Activated naive CD4-positive, alpha-beta T cell treated with anti-CD3 and anti-CD28 coated beads, Interleukin-2, amount 50 U/mL, for 16 hours (primary cell): ENCODE measurements at places on chromosomes 7 and 10.

DNA sequence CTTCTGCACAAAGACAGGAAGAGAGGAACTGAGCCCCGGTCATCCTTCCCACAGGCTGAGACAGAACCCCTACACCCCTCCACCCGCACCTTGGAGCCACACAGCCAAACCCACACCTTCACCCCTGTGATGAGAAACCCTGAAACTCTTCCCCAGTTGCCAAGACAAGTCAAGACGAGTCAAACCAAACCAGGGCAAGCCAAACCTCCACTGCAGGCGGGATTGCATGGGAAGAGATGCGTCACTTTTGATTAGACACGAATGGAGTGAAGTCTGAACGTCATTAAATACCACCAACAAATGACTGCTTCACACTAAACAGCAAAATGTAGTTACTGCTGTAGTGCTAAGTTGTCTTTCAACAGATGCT is 73.8 kb downstream of the PRPF18 start:
- DNase-seq = no peak

GRCh38 chr10:5461203-5461588 is 38.2 kb downstream of the CALML5 start:
- no peak for DNase-seq

DNA sequence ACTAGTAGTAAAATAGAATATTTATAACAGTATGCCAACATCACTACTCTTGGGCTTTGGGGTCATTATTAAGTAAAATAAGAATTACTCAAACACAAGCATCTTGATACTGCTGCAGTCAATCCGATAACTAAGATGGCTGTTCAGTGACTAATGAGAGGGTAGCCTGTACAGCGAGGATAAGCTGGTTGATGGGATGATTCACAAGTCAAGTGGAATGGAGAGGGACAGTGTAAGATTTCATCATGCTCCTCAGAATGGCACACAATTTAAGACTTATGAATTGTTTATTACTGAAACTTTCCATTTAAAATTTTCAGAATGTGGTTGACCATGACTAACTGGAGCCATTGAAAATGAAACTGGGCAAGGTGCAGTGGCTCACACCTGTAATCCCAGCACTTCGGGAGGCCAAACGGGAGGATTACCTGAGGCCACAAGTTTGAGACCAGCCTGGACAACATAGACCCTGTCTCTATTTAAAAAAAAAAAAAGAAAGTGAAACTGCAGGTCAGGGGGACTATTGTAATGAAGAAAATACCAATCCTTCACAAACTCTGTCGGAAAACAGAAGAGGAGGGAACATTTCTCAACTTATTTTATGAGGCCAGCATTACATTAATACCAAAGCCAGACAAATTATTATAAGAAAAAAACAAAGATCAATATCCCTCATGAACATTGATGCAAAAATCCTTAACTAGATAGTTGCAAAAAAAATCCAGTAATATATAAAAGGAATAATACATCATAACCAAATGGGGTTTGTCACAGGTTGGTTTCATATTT is 11.2 kb downstream of the AVL9 start:
- DNase-seq = peak; percentile 17

- peak; percentile 68 for DNase-seq
Observed at GRCh38 chr10:17025444-17026295, 103.9 kb downstream of the CUBN start.

GRCh38 chr7:105297985-105298384 is 90.7 kb downstream of the SRPK2 start:
- DNase-seq = no peak

DNA sequence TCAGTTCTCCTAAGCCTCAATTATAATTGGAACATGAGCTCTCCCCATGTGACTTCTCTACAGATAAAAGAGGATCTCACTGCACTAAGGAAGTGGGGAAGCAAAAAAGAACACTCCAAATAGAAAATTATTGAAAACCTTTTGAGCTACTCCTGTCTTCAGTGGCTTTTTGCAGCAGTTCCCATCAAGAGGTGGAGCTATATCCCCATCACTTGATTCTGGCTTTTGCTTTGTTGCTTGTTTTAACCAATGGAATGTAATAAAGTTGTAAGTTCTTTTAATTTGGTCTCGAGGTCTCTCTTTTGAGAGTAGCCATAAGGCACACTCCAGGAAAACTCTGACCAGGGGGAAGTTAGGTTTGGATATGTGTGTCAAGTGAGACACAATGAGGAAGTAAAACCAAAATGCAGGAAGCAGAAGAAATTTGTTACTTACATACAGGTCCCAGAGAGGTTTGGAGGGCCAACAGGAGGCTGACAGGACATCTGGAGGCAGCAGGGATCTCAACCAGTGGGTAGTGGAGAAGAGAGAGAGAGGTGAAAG is 569.4 kb downstream of the HTR7 start:
- DNase-seq = no peak

- no peak for DNase-seq
Observed at GRCh38 chr7:106287786-106288185, 3.0 kb upstream of the NAMPT start.

- DNase-seq = no peak
Observed at GRCh38 chr7:130297628-130298543, 4.9 kb downstream of the CPA4 start.

- no peak for DNase-seq
Observed at GRCh38 chr10:108791794-108792474, 1131.4 kb downstream of the XPNPEP1 start.

DNA sequence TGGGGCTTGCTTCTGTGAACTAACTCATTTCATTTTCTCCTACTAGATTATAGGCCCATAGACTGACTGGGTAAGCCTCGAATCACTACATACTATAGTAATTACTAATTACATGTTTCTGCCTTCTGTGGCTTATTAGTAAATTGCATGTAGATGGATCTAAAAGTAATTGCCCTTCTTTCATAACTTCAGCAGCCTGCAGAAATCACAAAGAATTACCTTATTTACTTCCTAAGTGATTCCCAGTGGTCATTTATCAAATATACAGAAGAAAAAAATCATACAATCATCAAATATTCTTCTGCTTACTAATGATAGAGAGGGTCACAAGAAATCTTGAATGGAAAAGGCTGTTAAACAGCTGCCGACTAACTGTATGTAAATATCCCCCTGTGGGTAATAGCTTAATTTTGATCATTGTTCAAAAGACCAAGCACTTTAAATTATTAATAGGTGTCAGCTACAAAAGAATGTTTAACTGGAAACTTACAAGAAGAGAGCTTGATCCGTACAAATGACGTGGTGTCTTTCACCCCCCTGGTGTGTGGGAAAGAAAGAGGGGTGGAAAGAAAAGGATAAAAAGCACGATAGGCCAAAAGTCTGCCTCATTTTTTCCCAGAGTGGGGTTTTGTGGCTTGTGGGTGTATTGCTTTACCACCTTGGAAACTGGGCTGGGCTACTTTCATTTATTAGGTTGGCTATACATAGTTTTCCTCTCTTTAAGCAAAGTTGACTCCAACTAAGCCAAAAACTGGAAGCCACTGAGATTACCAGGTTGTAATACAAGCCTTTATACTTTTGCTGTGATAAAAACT is 361.8 kb upstream of the ZMIZ1 start:
- DNase-seq = no peak

GRCh38 chr7:43628431-43628830 is 45.5 kb downstream of the STK17A start:
- no peak for DNase-seq

- no peak for DNase-seq
Observed at GRCh38 chr10:84499846-84500245, 171.5 kb downstream of the CCSER2 start.

DNA sequence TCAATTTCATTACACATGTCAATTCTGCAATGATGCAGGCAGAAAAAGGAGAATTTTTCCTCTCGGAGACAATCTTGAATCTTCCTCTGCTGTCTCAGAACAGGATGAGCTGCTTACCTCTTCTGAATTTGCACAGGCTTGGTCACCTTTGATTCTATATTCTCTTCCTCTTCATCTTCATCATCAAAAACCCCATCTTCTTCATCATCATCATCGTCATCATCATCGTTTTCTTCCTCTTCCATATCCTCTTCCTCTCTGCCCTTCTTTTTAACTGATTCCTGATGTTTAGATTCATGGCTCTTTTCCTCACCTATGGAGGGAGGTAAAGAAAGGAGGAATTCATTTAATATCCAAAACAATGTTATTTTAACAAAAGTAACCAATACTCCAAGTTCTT is 8.0 kb downstream of the RBM28 start:
- DNase-seq = no peak

- peak; percentile 1 for DNase-seq
Observed at GRCh38 chr10:6065406-6065805, 3.2 kb upstream of the IL2RA start.
